ENCODE measurements at places on chromosomes 3 and 15. TPM values are rescaled to one million over a fixed set of nuclear protein-coding genes. Genes with fewer than 3 reads are reported as not detected.

- H3K27me3 ChIP-seq: no peaks in the 10 kb centered on the region
- H3K27ac ChIP-seq: no peak overlapping the region
- no peak overlapping the region for H3K4me3 ChIP-seq
- no peaks in the 10 kb centered on the region for H3K4me1 ChIP-seq
These were observed 140.4 kb downstream of the SATB1 start for GRCh38 chr3:18284716-18285115.

CD86 gene
- not detected for total RNA-seq

CHDH gene
- total RNA-seq: 10.8 TPM

- H3K27ac ChIP-seq: no peak overlapping the region
- no peak overlapping the region for H3K4me3 ChIP-seq
- no peak for DNase-seq
These were observed 278.7 kb downstream of the ERC2 start for GRCh38 chr3:56189536-56189935.

GRCh38 chr3:78875436-78875835 lies 892.4 kb downstream of the ROBO1 start:
- H3K4me1 ChIP-seq: no peaks in the 10 kb centered on the region
- no peaks in the 10 kb centered on the region for H3K36me3 ChIP-seq
- no peak overlapping the region for H3K27ac ChIP-seq
- H3K27me3 ChIP-seq: no peaks in the 10 kb centered on the region
- no peak for DNase-seq

ARRDC4 gene
- 19.6 TPM for total RNA-seq

DNA sequence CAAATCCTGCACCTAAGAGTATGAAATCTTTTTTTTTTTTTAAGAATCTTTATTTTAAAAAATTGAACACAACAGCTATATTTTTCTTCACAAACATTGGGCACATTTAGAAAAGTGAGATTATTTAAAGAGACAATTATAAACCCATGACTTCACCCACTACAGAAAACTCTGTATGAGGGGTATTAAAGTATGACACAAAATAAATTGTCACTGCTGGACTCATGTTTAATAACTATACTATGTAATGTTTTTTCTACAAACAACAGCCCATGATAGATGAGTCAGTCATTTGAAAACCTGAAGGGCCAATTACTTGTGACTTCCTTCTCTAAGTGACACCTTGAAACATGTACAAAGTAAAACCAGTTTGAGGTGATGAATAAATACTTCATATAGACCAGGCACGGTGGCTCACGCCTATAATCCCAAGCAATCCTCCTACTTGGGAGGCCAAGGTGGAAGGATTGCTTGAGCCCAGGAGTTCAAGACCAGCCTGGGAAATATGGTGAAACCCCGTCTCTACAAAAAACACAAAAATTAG lies 36.0 kb downstream of the AQR start:
- H3K36me3 ChIP-seq: peaks cover 37% of the 10 kb centered on the region
- DNase-seq: no peak
- no peak overlapping the region for H3K27ac ChIP-seq

TM6SF1 gene
- total RNA-seq: not detected

- H3K4me1 ChIP-seq: peaks cover 10% of the 10 kb centered on the region
- H3K36me3 ChIP-seq: no peaks in the 10 kb centered on the region
- no peak overlapping the region for H3K27ac ChIP-seq
- DNase-seq: no peak
These were observed 44.8 kb upstream of the MUC4 start for GRCh38 chr3:195856410-195857084.

PLA1A gene
- total RNA-seq: not detected

DNA sequence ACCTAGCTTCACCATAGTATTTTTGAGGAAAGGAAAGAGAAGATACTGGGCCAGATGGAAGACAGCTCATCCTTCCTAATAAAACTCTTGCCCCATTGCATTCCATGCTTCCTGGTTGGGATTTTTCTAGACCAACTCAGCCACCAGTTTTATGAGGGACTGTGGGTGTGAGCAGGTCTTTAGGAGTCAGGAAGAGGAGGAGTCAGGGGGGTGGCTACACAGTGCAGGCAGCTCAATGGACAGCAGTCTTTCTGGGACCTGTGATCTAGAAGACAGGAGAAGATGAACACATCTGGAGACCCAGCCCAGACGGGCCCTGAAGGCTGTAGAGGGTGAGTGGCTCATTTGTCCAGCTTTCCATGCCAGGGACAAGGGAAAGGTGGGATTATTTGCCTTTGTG lies at the start of gene NOX5:
TSS of gene NOX5 (plus strand) at position 242 of the 400 bp plus-strand sequence. CDS start at position 283, 41 bp downstream.
- no peak for DNase-seq
- H3K27me3 ChIP-seq: no peaks in the 10 kb centered on the region
- H3K4me3 ChIP-seq: no peak within 1 kb of the TSS
- no peak within 1 kb of the TSS for H3K27ac ChIP-seq
- H3K36me3 ChIP-seq: no peaks in the 10 kb centered on the region
- no peaks in the 10 kb centered on the region for H3K4me1 ChIP-seq

DNA sequence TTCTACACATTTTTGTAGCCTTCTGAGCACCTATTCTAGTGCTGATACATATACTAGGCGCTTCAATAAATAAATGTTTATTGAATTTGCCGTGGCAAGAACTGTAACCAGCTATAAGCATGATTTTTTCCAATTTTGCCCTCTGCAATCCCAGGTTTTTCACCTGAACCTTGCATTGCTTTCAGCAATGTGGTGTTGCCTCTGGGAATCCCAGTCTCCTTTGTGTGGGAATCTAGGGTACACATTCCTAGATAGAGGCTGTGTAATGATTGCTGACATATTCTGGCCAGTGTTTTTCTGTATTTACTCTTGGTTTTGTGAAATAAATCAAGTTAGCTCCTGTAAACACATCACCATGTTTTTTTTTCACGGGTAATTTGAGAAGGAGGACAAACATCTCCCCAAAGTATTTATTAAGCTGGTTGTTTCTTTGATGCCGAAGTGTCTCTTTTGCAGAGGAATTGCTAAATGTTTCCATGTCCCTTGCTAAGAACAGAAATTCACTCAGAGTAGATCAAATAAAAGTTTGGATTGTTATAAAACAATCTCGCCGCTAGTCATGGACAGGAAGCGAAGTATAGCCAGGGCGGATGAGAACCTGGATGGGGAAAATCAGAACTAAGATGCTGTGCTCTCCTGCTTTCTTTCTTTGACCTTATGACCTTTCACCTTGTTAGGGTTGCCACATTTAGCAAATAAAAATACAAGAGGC lies 1.2 kb downstream of the CFAP91 start:
- H3K4me1 ChIP-seq: peaks cover 26% of the 10 kb centered on the region
- no peak overlapping the region for H3K27ac ChIP-seq
- no peak for DNase-seq
- H3K4me3 ChIP-seq: no peak overlapping the region
- no peaks in the 10 kb centered on the region for H3K36me3 ChIP-seq
- no peaks in the 10 kb centered on the region for H3K27me3 ChIP-seq

CTXND1 gene
- not detected for total RNA-seq

- H3K36me3 ChIP-seq: no peaks in the 10 kb centered on the region
- H3K27ac ChIP-seq: no peak overlapping the region
These were observed 399.0 kb upstream of the ARRDC4 start for GRCh38 chr15:97561529-97561928.

DNA sequence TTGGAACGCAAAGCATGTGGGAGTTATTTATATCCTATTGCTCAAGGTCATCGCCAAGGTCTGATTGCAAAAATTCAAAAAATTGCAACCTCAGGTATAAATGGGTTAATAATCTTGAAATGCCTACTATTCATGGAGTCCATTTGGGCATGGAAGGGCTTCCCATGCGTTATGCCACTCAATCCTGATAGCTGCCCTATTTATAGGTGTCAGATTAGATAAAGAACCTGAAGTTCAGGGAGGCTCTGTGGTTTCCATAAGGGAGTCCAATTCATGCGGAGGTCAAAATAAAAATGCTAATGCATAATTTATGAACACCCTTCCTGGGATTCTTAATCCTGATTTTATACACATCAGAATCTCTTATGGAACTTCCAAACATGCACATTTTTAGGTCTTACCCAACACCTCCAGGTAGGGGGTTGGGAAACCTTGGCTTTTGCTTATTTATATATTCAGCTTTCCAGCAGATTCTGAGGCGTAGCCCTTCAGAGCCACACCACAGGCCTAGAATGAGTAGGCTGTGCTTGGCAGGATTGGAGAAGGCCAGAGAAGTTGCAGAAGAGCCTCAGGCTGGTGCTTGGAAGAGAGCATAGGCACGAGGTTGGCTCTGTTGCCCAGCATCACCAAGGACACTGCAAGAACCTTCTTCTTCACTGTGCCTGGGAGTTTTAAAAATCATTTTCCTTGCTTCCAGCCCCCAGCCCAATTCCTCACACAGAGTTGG lies 324.4 kb upstream of the CFAP20DC start:
- DNase-seq: no peak
- no peak overlapping the region for H3K27ac ChIP-seq
- H3K27me3 ChIP-seq: peaks cover 6% of the 10 kb centered on the region
- H3K36me3 ChIP-seq: no peaks in the 10 kb centered on the region
- no peak overlapping the region for H3K4me3 ChIP-seq

GRCh38 chr3:196314597-196314996 lies 3.4 kb downstream of the DYNLT2B start:
- no peak overlapping the region for H3K27ac ChIP-seq
- no peaks in the 10 kb centered on the region for H3K36me3 ChIP-seq

- no peak for DNase-seq
- peaks cover 21% of the 10 kb centered on the region for H3K36me3 ChIP-seq
These were observed 23.1 kb downstream of the TP53BP1 start for GRCh38 chr15:43469867-43470266.

DNA sequence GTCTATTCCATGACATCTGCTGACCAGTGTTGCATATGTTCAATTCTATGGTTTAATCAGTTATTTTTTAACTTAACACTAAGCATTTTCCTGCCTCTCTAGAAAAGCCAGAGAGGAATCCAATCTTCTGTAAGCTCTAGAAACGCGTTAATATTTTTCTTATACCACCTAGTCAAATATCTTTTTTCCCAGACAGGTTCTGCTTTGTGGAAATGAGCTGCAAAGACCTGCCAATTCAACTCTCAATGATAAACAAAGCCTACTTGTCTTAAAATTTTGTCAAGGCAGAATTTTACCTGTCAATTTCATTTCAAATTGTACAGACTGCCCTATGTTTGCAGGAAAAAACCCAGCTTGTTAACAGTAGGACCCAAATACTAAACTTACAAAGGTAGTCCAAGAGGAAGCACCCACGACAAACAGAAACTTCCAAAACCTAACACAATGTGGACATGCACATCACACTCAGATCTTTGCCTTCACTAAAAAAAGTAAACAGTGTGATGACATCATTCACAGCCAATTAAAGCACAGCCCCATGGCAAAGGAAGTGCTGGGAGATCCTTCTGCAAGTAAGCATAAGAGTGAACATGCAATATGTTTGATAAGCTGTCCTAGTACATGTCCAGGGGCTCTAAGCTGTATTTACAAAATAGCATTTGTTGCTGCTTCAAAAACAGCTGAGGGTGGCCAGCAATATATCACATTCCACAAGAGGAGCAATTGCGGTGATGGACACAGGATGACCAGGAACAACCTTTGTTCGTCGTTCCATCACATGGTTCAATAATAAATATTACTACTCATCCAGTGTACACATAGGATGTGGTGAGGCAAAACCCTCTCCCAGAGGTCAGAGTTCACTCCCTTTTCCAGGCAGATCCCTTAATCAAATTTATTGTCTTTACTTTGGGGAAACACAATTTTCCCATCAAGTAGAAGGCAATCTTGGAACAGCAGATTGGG lies 139.4 kb upstream of the TSC22D2 start:
- no peak for DNase-seq
- H3K27ac ChIP-seq: no peak overlapping the region
- no peaks in the 10 kb centered on the region for H3K4me1 ChIP-seq

DNA sequence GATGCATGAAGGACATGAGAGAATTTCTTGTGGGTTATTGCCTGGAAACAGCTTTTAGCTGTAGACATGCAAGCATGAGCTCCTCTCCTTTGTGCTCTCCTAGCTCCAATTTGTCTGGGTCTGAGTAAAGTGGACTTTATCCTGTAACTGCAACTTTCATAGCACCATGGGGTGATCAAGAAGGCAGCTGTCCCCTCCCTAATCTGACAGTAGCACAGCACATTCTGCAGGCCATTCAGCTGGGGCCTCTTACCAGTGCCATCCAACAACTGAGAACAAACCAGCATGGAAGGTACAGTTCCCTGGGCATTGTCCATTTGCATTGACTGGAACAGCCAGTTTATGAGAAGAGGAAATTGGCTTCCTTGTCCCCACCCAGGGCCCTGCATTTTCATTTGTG lies 7.7 kb upstream of the RAB27A start:
- H3K4me3 ChIP-seq: no peak overlapping the region
- no peaks in the 10 kb centered on the region for H3K36me3 ChIP-seq
- H3K27ac ChIP-seq: no peak overlapping the region
- H3K4me1 ChIP-seq: no peaks in the 10 kb centered on the region
- H3K27me3 ChIP-seq: no peaks in the 10 kb centered on the region
- DNase-seq: no peak

DNA sequence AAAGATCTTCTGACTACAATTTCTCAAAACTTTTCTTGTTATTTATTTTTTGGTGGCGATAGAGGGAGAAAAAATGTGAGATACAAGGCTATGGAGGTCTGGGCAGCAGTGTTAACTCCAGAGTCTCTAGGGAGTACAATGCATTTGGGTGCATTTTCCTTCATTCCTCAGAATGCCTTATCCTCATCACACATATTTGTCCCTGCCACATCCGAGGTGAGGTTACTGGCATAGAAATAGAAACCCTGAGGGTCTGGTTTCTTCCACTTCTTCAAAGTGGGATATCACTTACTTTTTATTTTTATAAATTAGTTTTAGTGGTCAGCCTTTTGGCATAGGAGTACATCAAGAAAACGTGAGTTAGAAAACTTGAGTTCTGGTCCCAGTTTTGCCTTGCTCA lies 150.4 kb downstream of the TIGIT start:
- no peak overlapping the region for H3K27ac ChIP-seq
- DNase-seq: no peak
- H3K4me1 ChIP-seq: peaks cover 13% of the 10 kb centered on the region
- no peak overlapping the region for H3K4me3 ChIP-seq

EPHB1 gene
- total RNA-seq: 0.86 TPM

GRCh38 chr3:157058392-157059071 lies 101.4 kb downstream of the CCNL1 start:
- no peak for DNase-seq
- H3K27me3 ChIP-seq: no peaks in the 10 kb centered on the region
- H3K4me1 ChIP-seq: no peaks in the 10 kb centered on the region
- no peak overlapping the region for H3K27ac ChIP-seq
- no peaks in the 10 kb centered on the region for H3K36me3 ChIP-seq

WDR5B gene
- 3.4 TPM for total RNA-seq

DNA sequence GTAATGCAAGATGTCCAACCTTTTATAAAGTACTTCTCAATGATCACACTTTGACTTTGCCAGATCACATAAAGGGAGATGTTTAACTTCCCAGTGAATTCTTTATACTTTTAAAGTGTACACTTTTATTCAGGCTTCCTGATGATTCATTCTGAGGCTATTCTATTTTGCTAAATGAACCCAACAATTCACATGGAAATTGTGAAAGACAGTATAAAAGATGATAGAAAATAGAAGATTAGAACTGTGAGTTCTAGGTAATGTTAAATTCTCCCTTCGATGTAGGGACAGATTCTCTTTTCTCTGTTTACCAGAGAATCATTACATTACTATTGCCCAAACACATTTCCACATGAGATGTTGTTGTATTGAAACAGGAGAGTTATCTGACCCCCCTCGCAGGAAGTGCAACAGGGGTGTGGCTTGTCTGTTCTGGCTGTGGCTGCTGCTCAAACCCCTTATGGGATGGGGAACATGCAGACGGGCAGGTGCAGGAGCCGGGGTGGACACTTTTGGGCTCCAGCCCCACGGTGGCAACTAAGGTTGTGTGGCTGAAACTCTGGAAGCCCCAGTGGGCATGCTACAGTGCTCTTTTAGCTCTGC lies 131.3 kb upstream of the LRTM1 start:
- no peaks in the 10 kb centered on the region for H3K4me1 ChIP-seq
- DNase-seq: no peak
- no peak overlapping the region for H3K27ac ChIP-seq
- no peaks in the 10 kb centered on the region for H3K27me3 ChIP-seq
- H3K4me3 ChIP-seq: no peak overlapping the region

TRIM42 gene
- total RNA-seq: not detected
